ENCODE measurements at places on chromosomes 16 and 17. TPM values are rescaled to one million over a fixed set of nuclear protein-coding genes. Genes with fewer than 3 reads are reported as not detected.

DNA sequence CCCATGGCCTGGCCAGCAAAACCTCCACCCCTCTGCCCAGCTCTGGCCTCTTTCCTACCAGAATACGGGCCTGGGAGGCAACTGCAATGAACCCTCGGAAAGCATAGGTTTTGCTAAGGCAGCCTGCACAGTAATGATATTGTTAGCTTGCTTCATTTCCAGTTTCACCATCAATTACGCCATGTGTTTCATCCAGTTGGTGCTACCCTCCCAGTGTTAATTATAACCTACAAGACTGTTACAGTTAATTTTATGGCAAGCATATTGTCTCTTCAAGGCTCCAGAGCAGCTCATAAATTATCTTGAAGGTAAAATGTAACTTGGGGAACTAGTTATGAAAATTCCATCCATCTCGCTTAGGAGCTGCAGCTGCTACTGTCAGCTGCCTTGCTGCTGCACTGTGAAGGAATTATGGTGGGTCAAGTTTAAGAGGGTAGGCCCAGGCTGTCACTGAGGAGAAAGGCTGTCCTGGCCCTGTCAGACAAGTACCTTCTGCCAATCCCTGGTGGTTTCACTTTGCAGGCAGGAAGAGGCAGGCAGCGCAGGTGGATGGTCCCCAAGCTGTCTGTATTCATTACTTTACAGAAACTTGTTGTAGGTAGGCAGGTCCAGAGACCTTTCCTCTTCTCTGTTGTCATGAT, 242.9 kb downstream of the FTO start:
- H3K4me3 ChIP-seq: no peak overlapping the region
- DNase-seq: no peak
- H3K36me3 ChIP-seq: no peaks in the 10 kb centered on the region
- no peak overlapping the region for H3K27ac ChIP-seq

- no peak for DNase-seq
- no peaks in the 10 kb centered on the region for H3K36me3 ChIP-seq
- peak overlapping the region; percentile 89 for H3K4me3 ChIP-seq
- H3K4me1 ChIP-seq: peaks cover 40% of the 10 kb centered on the region
- no peaks in the 10 kb centered on the region for H3K27me3 ChIP-seq
These were observed 14.7 kb upstream of the BCAR1 start for GRCh38 chr16:75265911-75266701.

- no peaks in the 10 kb centered on the region for H3K36me3 ChIP-seq
- H3K27ac ChIP-seq: no peak overlapping the region
- peaks cover 21% of the 10 kb centered on the region for H3K4me1 ChIP-seq
These were observed 706.9 kb upstream of the SOX9 start for GRCh38 chr17:71413935-71414334.

DNA sequence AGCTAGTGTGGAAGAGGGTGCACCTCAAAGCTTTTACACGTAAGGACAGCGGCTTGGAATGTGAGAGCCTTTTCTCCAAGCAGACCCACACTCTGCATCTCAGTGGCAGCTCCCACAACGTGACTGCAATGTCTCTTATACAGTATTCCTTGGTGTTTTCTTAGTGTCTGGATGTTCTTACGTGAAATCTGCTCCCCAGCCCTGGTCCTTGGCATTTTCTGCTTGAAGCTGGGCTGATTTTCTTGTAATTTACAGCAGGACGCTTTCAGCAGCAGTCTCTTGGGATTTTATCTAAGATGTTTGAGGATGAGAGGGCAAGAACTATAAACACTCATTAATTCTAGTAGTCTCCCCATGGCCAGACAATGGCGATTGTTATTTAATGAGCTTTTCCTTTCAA, 12.1 kb upstream of the POLR3E start:
- peaks cover 38% of the 10 kb centered on the region for H3K36me3 ChIP-seq
- DNase-seq: no peak
- no peak overlapping the region for H3K27ac ChIP-seq
- no peaks in the 10 kb centered on the region for H3K27me3 ChIP-seq
- H3K4me3 ChIP-seq: no peak overlapping the region
- no peaks in the 10 kb centered on the region for H3K4me1 ChIP-seq

- peaks cover 4% of the 10 kb centered on the region for H3K27me3 ChIP-seq
- H3K4me1 ChIP-seq: peaks cover 28% of the 10 kb centered on the region
- H3K27ac ChIP-seq: peak overlapping the region; percentile 47
- DNase-seq: peak; percentile 78
- no peaks in the 10 kb centered on the region for H3K36me3 ChIP-seq
- H3K4me3 ChIP-seq: no peak overlapping the region
These were observed 3.9 kb upstream of the NLRC5 start for GRCh38 chr16:56985288-56985961.

Gene TEX19
- total RNA-seq: not detected

DNA sequence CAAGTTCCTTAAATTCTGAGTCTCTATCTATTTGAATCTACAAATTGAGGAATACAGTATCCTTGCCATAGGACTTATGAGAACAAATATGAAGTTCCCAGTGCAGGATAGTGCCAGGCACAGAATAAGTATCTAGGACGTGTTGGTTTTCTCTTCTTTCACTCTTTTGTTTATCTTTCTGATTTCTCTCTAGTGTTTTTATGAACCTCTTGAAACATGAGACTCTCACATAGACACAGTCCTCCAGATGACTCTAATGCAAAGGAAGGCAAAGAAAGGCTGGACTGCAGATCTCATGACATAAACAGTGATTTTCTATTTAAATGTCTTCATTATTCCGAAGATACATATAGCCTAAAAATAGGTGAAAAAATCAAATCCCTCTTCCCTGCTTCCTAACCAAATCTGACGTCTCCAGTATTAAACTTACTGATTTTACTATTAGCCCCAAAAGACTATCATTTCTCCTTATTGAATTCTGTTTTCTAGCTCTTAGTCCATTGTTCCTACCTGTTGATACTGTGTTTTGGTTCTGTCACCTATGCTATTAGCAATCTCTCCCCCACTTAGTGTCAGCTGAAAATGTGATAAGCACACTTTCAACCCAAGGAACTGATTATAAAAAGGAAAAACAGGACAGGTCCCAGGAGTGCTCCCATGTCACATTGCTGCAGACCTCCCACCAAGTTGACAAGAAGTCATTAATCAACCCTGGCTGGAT, 24.9 kb upstream of the ADAMTS18 start:
- H3K27me3 ChIP-seq: no peaks in the 10 kb centered on the region
- H3K4me1 ChIP-seq: peaks cover 4% of the 10 kb centered on the region
- no peak overlapping the region for H3K4me3 ChIP-seq
- no peak for DNase-seq
- H3K36me3 ChIP-seq: no peaks in the 10 kb centered on the region

Gene SMIM5
- 0.07 TPM for total RNA-seq

DNA sequence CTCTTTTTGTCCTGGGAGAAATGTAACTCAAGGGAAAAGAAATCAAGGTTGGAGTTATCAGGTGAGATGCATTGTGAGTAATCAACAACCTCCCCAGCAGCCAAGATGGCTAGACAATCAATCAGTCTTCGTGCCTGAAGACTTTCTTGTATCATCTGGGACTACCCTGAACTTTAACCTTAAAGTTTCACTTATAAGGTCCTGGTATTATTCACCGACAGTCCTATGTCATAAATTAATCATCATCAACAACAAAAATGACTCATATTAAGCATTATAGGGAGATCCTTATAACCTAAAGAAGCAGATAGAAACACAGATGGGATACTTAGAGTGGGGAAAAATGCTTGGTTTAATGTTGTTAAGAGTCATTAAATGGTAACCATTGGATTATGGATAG, 7.7 kb upstream of the TEKT3 start:
- H3K27ac ChIP-seq: no peak overlapping the region
- no peaks in the 10 kb centered on the region for H3K36me3 ChIP-seq
- H3K4me3 ChIP-seq: no peak overlapping the region
- no peaks in the 10 kb centered on the region for H3K4me1 ChIP-seq
- H3K27me3 ChIP-seq: no peaks in the 10 kb centered on the region

GRCh38 chr16:83878838-83879237, 20.1 kb upstream of the MLYCD start:
- no peaks in the 10 kb centered on the region for H3K36me3 ChIP-seq
- H3K27me3 ChIP-seq: peaks cover 8% of the 10 kb centered on the region
- H3K4me3 ChIP-seq: no peak overlapping the region
- H3K27ac ChIP-seq: no peak overlapping the region

GRCh38 chr17:44038604-44039011, 23.8 kb upstream of the TMEM101 start:
- no peaks in the 10 kb centered on the region for H3K27me3 ChIP-seq
- no peak for DNase-seq
- H3K27ac ChIP-seq: no peak overlapping the region
- H3K4me1 ChIP-seq: peaks cover 3% of the 10 kb centered on the region

Gene METRNL
- 36.7 TPM for total RNA-seq

DNA sequence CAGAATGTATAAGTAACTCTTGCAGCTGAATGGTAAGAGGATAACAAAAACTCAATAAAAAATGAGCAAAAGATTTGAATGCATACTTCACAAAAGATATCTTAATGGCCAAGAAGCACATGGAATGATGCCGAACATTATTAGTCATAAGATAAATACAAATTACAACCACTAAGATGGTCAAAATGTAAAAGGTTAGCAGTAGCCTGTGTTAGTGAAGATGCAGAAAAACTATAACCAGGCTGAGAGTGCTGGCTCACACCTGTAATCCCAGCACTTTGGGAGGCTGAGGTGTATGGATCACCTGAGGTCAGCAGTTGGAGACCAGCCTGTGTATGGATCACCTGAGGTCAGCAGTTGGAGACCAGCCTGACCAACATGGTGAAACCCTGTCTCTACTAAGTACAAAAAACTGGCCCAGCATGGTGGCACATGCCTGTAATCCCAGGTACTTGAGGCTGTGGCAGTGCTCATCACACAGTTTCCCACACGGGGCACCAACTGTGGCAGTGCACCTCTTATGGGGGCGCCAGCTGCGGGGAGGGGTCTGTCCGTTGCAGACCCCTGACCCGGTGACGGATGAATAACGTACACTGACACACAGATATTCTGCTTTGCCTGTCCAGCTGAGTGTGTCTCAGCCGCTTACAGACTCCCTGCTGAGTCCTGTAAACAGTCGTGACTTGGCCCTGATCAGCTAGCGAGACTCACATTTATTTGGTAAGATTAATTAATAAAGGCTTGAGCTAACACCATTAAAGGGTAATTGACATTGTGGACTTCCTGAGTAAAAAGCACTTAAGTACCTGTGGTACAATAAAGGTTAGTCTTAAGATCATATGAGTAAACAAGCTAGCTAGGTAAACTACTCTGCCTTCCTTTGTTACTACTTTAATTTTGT, 45.7 kb upstream of the FAM20A start:
- no peaks in the 10 kb centered on the region for H3K4me1 ChIP-seq
- H3K36me3 ChIP-seq: no peaks in the 10 kb centered on the region
- H3K27ac ChIP-seq: no peak overlapping the region
- H3K4me3 ChIP-seq: no peak overlapping the region
- H3K27me3 ChIP-seq: no peaks in the 10 kb centered on the region

DNA sequence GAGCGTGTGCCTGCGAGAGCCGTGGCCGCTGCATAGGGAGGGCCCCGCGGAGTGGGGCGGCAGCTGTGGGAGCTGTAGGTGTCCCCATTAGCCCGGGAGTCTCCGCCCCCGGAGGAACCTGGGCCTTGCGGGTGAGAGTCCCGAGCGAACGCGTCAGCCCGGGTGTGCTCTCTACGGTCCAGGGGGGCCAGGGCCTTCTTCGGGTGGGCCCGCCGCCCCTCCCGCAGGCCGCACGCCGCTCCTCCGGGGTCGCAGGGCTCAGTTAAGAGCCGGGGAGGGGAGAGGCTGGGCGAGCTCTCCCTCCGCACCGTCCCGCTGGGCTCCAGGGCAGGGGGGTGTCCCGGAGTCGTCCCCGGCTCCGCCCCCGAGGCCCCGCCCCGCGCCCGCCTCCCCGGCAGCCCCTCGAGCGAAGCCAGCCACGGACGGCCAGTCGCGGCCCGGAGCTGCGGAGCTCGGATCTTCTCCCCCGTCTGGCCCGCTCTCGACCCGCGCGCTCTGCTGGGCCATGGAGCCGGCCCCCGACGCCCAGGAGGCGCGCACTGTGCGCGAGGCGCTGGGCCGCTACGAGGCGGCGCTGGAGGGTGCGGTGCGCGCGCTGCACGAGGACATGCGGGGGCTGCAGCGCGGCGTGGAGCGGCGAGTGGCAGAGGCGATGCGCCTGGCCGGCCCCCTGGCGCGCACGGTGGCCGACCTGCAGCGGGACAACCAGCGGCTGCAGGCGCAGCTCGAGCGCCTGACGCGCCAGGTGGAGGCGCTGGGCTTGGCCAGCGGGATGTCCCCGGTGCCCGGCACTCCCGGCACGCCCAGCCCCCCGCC, at the start of gene SMTNL2:
Gene SMTNL2, plus strand, starts transcription at position 429 of the 816 bp plus-strand sequence. Its CDS starts 77 bp downstream, at position 506.
- H3K4me1 ChIP-seq: peaks cover 2% of the 10 kb centered on the region
- no peak for DNase-seq
- H3K27ac ChIP-seq: no peak within 1 kb of the TSS
- H3K36me3 ChIP-seq: no peaks in the 10 kb centered on the region
- H3K27me3 ChIP-seq: peaks cover 43% of the 10 kb centered on the region

DNA sequence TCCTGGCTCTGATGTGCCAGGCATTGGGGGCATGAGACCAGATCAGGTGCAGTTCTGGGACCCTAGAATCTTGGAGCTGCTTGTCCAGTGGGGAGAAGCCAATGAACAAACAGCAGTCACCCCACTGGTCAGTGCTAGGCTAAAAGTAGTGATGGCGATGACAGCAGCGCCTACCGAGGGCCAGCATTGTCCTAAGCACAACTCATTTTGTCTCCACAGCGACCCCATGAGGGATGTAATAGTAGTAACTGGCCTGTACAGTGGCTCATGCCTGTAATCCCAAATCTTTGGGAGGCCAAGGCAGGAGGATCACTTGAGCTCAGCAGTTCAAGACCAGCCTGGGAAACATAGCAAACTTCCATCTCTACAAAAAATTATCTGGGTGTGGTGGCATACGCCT, 6.2 kb downstream of the SMCR8 start:
- H3K27me3 ChIP-seq: no peaks in the 10 kb centered on the region
- no peak for DNase-seq
- H3K4me3 ChIP-seq: no peak overlapping the region
- H3K36me3 ChIP-seq: peaks cover 16% of the 10 kb centered on the region
- no peak overlapping the region for H3K27ac ChIP-seq
- H3K4me1 ChIP-seq: peaks cover 19% of the 10 kb centered on the region

- peaks cover 51% of the 10 kb centered on the region for H3K36me3 ChIP-seq
- H3K27ac ChIP-seq: peak overlapping the region; percentile 40
- H3K4me3 ChIP-seq: no peak overlapping the region
- no peaks in the 10 kb centered on the region for H3K27me3 ChIP-seq
These were observed 24.6 kb downstream of the MARF1 start for GRCh38 chr16:15618392-15618791.

Measured in astrocyte (in vitro differentiated cells and primary cell).